Activated effector memory CD4-positive, alpha-beta T cell treated with anti-CD3 and anti-CD28 coated beads, Interleukin-2, amount 50 U/mL, for 16 hours (primary cell): ENCODE measurements at places on chromosomes 3 and 15.

DNA sequence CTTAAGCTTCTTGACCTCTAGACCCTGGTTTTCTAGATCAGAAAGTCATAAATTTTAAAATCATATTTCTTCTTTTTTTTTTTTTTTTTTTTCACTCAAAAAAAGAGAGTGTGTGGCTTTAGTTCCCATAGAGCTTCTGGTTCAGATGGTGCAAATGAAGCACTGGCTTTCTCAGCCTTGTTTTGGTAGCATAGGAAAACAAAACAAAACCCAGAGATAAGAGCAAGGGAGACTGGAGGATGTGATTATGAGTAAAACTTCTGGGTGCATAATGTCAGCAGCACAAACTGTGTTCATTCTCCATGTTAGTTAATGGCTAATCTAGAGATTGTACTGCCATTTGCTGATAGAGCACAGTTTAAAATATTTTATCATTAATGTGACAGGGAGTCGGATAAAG is 55.4 kb downstream of the RARB start:
- no peak for DNase-seq

GRCh38 chr3:162670181-162670580 is 1173.6 kb downstream of the OTOL1 start:
- no peak for DNase-seq

DNA sequence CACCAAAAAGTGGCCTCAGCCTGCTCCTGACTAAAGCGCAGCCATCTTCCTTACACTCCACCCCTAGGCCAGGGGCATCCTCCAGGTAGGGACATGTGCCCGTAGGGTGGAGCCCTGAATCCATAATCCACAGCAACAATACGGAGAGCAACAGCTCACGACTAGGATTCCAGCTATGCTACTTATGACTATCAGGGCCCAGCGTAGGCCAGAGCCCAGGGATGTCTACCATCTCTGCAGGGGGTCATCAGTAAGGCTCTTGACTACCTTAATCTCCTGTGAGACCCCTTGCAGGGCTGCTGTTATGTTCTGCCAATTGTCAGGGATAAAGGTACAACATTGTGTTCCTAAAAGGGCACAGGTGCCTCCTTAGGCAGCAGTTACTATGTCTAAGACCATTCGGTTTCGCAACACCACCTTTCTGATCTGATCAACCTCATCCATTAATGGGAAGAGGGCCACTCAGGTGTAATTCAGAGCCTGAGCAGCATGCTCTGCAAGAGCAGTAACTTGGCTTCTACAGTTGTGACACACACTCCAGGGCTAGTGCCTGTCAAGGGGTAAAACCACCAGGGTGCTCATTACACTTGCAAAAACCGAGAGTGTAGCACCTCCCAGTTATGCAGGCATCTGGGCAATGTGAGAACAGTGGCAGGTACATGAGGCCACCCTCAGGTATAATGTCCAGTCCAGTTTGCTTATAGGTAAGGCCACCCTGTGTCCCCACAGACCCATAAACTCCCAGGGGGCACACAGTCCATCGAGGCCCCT is 11.0 kb downstream of the CCRL2 start:
- DNase-seq = no peak

- DNase-seq = no peak
Measured at GRCh38 chr15:56844892-56845291, 73.6 kb upstream of the TCF12 start.

- DNase-seq = no peak
Measured at GRCh38 chr3:184029443-184029842, 2.1 kb upstream of the HTR3D start.

GRCh38 chr3:86152620-86153019 is 838.3 kb downstream of the VGLL3 start:
- no peak for DNase-seq

- DNase-seq = no peak
Measured at GRCh38 chr15:89364341-89364740, 29.7 kb upstream of the POLG start.

DNA sequence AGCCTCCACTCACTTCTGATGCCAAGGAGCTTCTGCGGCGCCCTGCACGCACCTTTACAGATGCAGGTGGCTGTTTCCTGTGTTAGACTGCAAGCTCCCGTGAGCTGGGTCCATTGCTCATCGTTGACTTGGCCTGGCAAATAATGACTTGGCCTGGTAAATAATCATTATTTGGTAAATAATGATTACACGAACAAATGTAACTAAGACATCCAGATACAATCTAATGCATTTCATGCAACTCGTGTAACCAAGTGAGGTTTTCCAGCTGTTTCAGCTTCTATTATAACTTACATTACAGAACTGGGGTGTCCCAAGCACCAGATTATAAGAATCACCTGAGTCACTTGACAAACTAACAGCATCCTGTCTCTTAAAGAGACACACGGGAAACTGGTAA is 92.1 kb upstream of the BHLHE40 start:
- no peak for DNase-seq

DNA sequence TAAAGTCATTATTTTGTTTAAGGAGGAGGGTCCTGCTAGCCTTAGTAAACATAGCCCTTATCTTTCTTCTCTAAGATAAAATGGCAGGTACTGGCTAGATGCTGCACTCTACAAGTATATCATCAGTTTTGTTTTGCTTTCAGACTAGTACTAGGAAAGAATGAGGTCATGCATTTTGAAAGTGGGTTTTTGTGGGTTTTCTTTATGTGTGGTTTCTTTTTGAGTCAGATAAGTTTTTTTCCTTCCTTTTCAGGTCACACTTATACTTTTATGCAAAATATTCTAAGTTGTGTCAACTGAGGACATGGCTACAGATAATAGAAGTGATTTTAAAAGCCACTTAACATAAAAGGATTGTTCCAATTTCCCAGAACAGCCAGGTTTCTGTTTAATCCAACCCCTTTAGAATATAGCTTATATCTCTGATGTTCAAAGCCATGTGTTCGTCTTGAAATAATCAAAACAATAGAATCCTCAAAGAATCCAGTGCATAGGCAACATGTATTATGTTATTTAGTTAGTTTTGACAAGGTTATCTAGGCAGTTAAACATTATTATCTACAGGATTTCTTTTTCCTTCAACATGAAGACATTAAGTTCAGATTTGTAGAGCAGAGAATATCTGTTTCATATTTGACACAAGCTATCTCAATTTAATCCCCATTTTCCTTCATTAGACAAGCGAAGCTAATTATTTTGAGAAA is 406.2 kb downstream of the RBMS3 start:
- no peak for DNase-seq

- no peak for DNase-seq
Measured at GRCh38 chr3:49417516-49418120, 4.7 kb downstream of the AMT start.

DNA sequence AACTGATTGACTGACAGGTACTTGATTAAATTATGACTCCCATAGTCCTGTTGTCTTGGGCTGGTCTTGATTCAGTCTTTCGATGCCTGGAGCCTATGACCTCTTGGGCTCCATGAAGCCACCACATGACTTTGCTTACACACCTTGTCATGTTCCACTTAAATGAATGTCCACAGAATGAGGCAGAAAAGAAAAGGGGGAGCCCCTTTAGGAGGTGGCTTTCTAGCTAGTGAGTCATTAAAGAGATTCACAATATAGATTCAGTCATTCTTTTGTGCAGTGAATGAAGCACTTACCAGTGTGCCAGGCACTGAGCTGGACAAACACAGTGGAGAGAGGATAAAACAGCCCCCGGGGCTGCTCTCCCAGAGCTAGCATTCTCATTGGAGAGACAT is 17.1 kb downstream of the VIPR1 start:
- no peak for DNase-seq

GRCh38 chr3:168539909-168540308 is 444.2 kb upstream of the GOLIM4 start:
- no peak for DNase-seq

GRCh38 chr3:194377708-194378107 is 8.2 kb upstream of the LRRC15 start:
- DNase-seq = no peak
